Smooth muscle cell of bladder (primary cell): ENCODE measurements at places on chromosomes 1 and 21. TPM values are rescaled to one million over a fixed set of nuclear protein-coding genes. Genes with fewer than 3 reads are reported as not detected.

Gene NBPF20
- total RNA-seq: 1.6 and 2.0 TPM in 2 replicates

Gene REN
- 0.14 and 0.28 TPM in 2 replicates for total RNA-seq

Gene GRIK1
- total RNA-seq: not detected in 2 replicates

Gene C21orf58
- total RNA-seq: 1.4 and 1.6 TPM in 2 replicates

Gene S100A12
- total RNA-seq: not detected in 2 replicates

Gene ADGRL4
- total RNA-seq: 4.3 and 9.5 TPM in 2 replicates

Gene ALPL
- total RNA-seq: 1.1 and 1.5 TPM in 2 replicates

Gene MYOC
- total RNA-seq: 0.14 and 0.74 TPM in 2 replicates

Gene CHI3L2
- total RNA-seq: 0.28 and 1.4 TPM in 2 replicates

Gene ZNF691
- 8.1 and 10.7 TPM in 2 replicates for total RNA-seq

Gene MCOLN2
- total RNA-seq: 0.85 and 3.1 TPM in 2 replicates

Gene CFH
- 233 and 238 TPM in 2 replicates for total RNA-seq

Gene TAS1R1
- total RNA-seq: not detected in 2 replicates

Gene GIPC2
- total RNA-seq: 0.09 and 0.14 TPM in 2 replicates

Gene CYP4A22
- total RNA-seq: not detected in 2 replicates

Gene MROH9
- total RNA-seq: 0.09 TPM in 1 of 2 replicates, not detected in the other

Gene RGS7
- total RNA-seq: under 0.01 TPM in 2 replicates

Gene ADCY10
- under 0.01 and 0.37 TPM in 2 replicates for total RNA-seq

Gene ARMH1
- total RNA-seq: 0.71 and 0.83 TPM in 2 replicates

Gene CFAP107
- not detected in 2 replicates for total RNA-seq

Gene DAB1
- total RNA-seq: under 0.01 and 0.46 TPM in 2 replicates

Gene HAO2
- not detected in 2 replicates for total RNA-seq

Gene KCNJ9
- under 0.01 TPM in 2 replicates for total RNA-seq

Gene VANGL2
- total RNA-seq: not detected in 2 replicates
